ENCODE measurements at places on chromosomes 4 and X.

DNA sequence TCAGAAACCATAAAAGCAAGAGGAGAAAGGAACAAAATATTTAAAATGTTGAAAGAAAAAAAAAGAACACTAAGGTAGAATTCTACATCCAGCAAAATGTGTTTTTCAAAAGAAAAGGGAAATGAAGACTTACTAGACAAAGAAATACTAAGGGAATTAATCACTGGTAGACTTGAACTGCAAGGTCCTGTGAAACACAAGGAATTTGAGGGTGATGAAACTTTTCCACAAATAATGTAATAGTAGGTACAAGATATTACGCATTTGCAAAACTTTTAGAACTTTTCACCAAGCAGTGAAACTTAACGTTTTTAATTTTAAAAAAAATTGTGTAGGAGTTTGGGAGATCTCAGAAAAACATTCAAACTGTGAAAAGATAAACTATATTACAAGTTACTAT, 180.3 kb upstream of the MAGEB16 start:
- DNase-seq, result no peak

GRCh38 chr4:123877551-123877950, 481.0 kb downstream of the SPRY1 start:
- DNase-seq, result peak; percentile 32

GRCh38 chr4:45119376-45119775, 393.0 kb upstream of the GNPDA2 start:
- DNase-seq, result no peak

- DNase-seq, result peak; percentile 34
Observed at GRCh38 chr4:140652601-140653000, 83.8 kb upstream of the UCP1 start.

DNA sequence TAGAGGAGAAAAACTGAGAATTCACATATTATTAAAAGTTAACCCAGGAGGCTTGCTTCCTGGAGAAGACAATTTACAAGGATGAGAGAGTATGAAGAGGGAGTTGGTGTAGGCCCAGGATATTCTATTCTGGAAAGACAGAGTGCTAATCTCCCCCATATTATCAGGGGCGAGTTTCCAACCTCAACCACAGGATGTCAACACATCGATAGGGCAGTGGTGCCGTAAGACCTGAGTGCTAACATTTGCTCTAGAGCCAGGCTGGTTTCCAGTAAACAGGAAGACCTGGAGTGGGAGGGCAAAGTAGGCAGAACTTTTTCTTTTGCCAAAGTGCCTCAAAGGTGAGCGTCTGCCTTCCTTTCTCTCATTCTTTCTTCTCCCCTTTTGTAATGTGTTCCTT, 2.8 kb upstream of the AWAT1 start:
- DNase-seq, result no peak

DNA sequence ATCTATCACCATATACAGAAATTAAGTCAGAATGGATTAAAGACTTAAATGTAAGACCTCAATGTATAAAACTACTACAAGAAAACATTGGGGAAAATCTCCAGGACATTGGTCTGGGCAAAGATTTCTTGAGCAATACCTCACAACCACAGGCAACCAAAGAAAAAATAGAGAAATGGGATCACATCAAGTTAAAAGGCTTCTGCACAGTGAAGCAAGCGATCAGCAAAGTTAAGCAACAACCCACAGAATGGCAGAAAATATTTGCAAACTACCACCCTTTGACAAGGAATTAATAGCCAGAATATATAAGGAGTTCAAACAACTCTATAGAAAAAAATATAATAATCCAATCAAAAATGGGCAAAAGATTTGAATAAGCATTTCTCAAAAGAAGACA, 236.9 kb upstream of the EMCN start:
- no peak for DNase-seq

DNA sequence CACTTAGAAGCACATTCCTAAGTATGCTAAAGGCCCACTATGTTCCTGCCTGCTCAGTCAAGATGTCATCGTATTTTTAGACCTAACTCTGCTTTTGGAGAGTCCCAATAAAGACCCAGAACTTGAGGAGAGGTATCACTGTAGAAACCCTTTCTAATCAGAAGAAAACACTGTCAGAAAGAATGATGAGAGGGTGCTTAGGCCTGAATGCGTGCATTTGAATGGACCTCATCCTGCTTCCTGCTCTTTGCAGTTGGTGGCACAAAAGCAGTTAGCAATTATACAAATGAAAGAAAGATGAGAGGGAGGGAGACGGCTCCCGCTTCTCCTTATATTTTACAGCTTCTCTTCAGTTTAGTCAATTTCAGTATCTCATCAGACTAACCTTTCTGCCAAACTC, 987.2 kb downstream of the CCSER1 start:
- DNase-seq, result no peak

GRCh38 chr4:145703850-145704497, 24.0 kb downstream of the C4orf51 start:
- no peak for DNase-seq

GRCh38 chrX:110665223-110666002, 130.2 kb downstream of the CHRDL1 start:
- no peak for DNase-seq

Measured in kidney glomerular epithelial cell (primary cell).